SW 1271 (cell line): ENCODE measurements at places on chromosomes 12 and 14.

GRCh38 chr12:55037351-55037987 lies 17.7 kb downstream of the NEUROD4 start:
- DNase-seq: no peak

DNA sequence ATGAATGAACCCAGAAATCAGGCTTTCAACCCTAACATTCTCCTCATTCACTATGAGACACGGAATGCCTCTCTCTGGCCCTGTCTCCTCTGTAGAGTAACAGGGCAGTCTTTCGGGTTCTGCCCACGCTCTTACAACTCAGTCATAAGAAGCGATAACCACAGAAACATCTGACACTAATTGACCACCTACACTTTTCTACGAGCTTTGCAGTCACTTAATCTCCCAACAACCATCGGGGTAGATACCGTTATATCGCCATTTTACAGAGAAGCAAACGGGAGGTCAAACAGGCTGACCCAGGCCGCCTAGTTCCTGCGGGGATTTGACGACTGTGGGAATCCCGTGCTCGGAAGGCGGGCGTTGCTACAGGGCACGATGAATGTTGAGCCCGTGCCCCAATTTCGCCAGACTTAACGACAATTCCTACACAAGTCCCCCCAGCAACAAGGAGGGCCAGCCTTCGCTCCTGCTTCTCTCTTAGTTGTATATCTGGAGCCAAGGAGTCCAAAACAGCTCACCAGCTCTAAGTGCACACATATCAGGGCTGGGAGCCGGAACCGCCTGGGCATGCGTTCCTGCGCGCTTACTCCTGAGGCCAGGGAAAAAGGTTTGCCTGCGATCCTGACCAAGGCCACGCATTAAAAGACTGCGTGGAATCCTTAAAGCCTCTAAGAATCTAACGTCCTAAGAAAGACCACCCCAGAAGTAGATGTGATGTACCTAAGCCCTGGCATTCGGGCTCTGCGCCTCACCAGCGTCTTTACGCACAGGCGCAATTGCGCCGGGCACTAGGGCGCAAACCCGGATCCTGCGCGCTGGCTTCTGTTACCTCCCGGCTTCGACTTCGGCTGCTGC lies 38.7 kb upstream of the TBX5 start:
- DNase-seq: no peak

GRCh38 chr12:106906715-106907114 lies 49.0 kb upstream of the TMEM263 start:
- no peak for DNase-seq

GRCh38 chr12:94640134-94640928 lies 10.0 kb downstream of the TMCC3 start:
- DNase-seq: no peak

DNA sequence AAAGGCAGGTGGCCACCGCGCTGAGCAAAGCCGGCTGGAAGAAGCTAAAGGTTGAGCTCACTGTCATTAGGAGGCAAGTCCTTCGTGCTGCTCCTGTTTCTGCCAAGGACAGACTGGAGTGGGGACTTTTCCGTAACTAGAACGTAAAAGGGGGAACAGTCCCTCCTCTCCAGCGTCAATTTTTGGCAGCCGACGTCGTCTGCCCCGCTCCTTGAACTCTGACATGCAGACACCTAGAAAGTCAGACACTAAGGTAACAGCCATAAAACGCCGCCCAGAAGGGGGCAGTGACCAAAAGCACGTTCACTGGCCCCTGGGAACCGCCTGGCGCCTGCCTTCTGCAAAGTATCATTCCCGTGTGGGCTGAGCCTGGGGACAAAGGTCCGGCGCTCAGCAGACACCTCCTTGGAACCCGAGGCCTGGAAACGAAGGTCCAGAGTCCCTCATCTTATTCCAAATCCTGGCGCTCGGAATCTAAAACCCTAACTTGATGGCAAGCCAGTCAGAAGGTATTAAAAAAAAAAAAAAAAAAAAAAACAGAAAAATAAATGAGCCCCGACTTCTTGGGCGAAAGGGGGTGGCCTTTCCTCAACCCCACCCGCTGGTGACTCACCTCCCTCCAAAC lies 1.1 kb upstream of the LRP1 start:
- DNase-seq: peak; percentile 61

DNA sequence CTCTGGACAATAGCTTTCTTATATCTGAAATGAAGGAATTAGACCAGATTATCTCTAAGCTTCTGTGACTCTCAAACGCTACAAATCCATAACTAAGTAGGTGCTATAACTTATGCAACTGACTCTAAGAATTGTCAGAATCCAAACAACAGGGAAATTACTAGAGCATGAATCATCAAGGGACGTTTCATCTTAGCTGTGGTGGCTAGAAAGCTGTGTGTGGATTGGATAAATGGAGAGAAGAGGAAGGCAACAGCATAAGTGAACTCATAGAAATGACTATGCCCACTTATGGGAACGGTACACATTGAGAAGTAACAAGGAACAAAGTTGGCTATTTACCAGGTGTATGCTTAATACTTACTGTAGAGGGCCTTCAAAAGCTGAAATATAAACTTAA lies 96.0 kb upstream of the NEDD1 start:
- peak; percentile 30 for DNase-seq

DNA sequence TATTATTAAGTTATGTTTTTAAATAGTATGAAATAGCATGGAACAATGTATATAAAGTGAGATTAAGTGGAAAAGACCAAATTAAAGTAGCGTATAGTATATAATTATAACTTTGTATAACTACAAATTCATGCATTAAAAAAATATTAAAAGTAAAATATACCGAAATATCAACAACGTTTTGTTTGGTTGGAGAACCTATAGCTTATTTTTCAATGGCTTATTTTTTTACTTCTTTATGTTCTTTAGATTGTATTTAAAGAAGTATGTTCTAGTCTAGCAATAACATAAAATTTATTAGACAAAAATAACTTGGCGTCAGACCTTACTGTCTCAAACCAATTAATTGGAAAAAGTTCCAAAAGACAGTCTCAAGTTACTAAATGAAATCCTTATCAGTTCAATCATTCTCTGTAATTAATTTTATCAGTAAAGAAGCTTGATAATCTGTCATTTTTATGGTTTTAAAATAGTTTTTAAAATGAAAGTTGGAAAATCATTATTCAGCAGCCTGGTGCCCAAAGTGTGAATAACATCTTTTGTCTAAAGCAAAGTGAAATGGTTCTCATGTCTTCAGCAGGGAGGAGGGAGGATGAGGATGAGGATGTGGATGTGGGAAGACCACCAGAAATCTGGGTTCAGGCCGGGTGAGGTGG lies 46.7 kb downstream of the IRAK3 start:
- DNase-seq: no peak
